ENCODE measurements at places on chromosomes 4 and X.

DNA sequence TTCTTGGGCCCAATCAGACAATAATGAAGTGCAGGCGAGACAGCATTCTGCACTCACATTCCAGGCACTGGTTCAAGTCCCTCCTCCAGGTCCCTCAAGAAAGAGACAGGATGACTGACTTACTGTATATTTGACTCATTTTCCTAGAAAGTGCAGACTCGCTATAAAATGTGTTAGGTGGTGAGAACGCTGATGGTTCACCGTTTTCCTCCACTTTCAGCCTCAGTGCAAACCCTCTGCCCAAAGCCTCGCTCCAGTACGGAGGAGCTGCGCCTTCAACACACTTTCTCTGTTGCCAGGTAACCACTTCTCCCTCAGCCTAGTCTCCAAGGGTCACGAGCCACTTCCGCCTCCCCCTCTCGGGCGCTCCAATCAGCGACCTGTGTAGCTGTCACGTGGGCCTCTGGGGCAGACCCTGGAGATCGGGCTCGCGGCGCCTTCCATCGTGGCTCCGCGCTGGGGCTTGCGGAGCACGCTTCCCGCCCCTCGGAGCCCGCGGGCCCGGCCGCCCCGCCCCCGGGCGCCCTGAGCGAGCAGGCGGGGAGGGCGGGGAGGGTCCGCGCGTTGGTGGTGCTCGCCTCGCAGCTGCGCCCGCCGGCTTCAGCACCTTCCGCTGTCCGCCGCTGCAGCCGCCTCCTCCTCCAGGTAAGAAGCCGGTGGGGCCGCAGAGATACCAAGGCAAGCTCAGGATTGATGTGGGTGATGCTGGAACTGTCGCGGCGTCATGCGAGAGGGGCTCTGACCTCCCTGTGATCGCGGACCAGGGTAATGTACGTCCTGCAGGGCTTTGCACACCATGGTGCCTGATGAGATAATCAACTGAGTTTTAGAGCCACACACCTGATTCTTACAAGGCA, at the start of gene WDR17:
TSS of gene WDR17 (plus strand) at position 407 of the 857 bp plus-strand sequence. CDS start 45,740 bp downstream, outside the sequence.
- DNase-seq, result peak; percentile 96

- no peak for DNase-seq
Measured at GRCh38 chr4:53011259-53011905, 149.3 kb downstream of the RASL11B start.

DNA sequence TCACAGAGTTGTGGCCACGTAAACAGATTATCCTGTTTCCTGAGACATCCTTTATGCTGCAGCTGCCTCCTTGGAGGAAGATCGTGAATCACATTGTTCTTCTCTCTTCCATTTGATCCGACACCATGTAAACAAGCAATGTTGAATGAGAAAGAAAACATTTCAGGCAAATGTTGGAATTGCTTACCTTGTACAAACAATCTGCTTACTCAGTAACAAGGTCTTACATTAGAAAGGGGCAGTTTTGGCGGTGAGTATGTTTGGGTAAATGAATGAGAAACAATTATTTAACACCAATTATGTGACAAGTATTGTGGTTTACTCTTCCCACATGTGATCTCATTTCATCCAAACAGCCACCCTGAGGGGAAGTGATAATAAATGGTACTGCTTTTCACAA, 637.8 kb downstream of the RAB28 start:
- no peak for DNase-seq

DNA sequence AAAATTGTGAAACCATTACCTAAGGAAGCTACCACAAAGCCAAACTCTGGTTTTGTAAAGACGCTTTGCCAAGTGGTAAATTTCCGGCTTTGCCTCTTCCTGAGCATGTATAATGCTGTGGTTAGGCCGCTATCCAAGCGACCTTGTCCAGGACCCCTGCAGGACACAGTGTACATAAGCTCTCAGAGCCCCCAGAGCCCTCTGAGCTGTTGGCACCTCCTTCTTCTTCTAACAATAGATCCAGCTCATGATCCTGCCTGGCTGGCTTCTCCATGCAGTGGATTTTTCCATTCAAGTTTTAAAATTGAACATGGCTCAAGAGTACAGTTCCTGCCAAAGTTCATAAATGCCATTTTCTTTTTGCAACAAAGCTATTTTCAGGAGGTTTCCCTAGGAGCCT, 326.7 kb downstream of the MAPK10 start:
- DNase-seq, result no peak
